Cardiac muscle cell (in vitro differentiated cells and primary cell): ENCODE measurements at places on chromosomes 16 and 17. TPM values are rescaled to one million over a fixed set of nuclear protein-coding genes. Genes with fewer than 3 reads are reported as not detected.
A peak's percentile ranks its signal among the peaks of the same experiment; 100 is the strongest.

The LYRM9 gene
- total RNA-seq, result 14.6 and 24.6 TPM in 2 replicates

DNA sequence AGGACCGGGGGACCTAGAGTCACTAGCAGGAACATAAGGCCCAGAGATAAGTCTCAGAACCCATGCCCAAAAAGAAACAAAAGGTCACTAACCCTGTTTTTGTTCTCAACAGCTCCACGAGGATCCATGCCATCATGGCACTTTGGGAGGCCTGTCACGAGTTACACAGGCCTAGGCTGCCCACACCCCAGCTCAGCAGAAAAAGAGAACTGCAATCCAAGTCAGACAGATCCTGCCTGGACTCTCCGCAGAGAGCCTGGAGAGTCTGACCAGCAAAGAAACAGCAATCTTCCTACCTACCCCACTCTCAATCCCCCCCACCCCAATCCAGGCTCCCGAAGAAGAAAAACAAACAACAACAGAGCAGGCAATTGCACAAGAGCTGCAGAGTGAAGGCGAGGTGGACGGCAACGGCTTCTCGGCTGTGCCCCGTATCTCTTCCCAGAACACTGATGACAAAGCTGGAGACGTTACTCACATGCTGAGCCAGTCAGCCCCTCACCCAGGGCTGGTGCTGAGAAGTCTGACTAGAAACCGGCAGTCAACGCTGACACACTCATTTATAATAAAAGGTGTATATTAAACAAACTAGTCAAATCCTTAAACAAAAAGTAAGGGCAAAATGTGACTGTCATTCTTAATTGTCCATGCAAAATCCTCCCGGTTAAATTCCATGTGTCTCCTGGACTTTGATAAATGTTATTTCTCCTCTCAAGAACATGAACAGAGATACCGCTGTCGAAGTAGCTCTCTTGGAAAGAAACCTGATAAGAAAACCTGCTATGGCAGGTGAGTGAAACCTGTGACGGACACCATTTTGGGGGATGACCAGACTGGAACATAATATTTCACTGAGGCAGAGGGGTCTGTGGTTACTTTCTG lies 89.3 kb downstream of the SMG6 start:
- peak; percentile 66 for DNase-seq
- peak overlapping the region; percentile 0 for H3K4me3 ChIP-seq
- no peaks in the 10 kb centered on the region for H3K36me3 ChIP-seq
- H3K27me3 ChIP-seq, result no peaks in the 10 kb centered on the region

The MMP15 gene
- total RNA-seq, result 391 and 473 TPM in 2 replicates

The CA5A gene
- total RNA-seq, result not detected in 2 replicates

GRCh38 chr16:29729116-29729521 lies 16.7 kb downstream of the C16orf54 start:
- H3K4me3 ChIP-seq, result no peak overlapping the region
- H3K4me1 ChIP-seq, result no peaks in the 10 kb centered on the region

The KRTAP9-4 gene
- total RNA-seq, result not detected in 2 replicates

The MSLN gene
- 0.32 and 4.5 TPM in 2 replicates for total RNA-seq
